Left hindlimb (tissue), 1 donor: ENCODE measurements at places on chromosomes 5 and 9.

- DNase-seq: no peak
These were observed 5.8 kb downstream of the TYRP1 start for GRCh38 chr9:12698986-12699385.

GRCh38 chr5:81838307-81838906 lies 87.5 kb upstream of the SSBP2 start:
- no peak for DNase-seq

DNA sequence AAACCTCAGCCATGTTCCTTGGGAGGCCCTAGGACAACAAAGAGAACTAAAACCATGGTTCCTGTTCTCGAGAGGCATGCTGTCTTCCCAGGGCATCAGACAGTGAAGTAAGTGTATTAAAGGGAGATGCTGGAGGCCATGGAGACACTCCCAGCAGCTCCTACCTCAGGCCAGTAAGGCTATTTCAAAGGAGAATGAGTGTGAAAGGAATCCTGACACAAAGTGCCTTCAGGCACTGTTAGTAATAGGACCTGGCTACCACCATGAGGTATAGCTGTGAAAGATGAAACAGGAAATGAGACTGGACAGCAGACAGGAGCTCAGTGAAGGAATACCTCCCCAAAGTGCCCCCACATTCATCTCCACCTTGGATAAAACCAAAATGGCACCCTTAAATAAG lies 71.0 kb downstream of the FANCC start:
- DNase-seq: no peak

DNA sequence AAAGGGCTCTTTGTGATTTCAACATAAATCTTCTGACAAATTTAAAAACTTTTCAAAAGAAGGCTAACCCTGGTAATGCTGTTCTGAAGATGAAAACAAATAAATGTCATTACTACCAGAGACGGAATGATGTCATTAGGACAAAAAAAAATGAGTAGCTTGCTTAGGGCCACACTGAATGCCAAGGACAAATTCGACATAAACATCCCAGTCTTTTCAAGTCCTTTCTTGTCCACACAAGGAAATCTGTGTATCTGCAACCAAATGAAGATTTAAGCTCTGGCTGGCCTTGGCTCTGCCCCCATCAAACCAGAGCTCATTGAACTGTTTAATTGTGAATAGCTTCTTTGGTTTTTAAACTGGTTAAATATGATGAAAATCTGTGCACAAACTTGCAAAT lies 592.7 kb downstream of the TLE1 start:
- no peak for DNase-seq

DNA sequence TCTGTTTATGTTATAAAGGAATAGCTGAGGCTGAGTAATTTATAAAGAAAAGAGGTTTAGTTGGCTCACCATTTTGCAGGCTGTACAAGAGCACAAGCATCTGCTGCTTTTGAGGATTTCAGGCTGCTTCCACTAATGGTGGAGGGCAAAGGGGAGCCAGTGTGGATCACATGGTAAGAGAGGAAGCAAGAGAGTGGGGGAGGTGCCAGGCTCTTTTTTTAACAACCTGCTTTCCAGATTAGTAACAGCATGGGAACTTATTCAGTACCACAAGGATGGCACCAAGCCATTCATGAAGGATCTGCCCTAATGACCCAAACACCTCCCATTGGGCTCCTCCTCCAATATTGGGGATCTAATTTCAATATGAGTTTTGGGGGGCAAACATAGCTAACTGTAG lies 40.4 kb downstream of the CCL28 start:
- DNase-seq: no peak

- DNase-seq: no peak
These were observed 87.2 kb downstream of the PGM5 start for GRCh38 chr9:68443624-68444023.

DNA sequence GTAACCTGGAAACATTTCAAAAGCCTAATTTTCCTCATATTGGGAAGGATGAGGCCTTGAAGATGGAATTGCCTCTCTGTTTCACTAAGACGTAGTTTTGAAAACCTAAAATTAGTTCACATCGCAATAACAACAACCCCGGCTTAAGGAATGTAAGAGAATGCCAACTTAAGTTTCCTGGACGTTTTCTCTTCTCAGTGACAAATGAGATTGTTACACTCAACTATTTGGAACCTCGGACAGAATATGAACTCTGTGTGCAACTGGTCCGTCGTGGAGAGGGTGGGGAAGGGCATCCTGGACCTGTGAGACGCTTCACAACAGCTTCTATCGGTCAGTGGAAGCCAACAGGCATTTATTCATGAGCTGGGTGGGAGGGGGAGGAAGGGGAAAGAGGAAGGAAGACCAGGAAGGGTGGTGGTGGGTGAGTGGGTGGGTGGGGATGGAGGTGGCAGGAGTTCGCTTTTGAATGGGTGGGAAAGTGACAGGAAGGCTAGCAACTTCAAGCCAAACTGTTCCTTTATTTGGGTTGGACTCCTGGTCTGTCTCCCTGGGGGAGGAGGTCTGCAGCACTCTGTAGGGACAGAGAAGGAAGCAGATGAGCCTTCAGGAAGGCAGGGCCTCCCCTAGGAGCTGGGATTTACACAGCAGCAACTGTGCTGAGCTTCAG lies 83.4 kb downstream of the TEK start:
- no peak for DNase-seq

- no peak for DNase-seq
These were observed 68.5 kb upstream of the SLC25A51 start for GRCh38 chr9:37972351-37972848.

GRCh38 chr5:6786786-6787495 lies 73.7 kb downstream of the TENT4A start:
- DNase-seq: no peak

- no peak for DNase-seq
These were observed 2.4 kb downstream of the ZNF483 start for GRCh38 chr9:111527347-111527746.

- no peak for DNase-seq
These were observed 152.2 kb downstream of the FGF18 start for GRCh38 chr5:171571663-171572062.

- no peak for DNase-seq
These were observed 55.5 kb upstream of the FUBP3 start for GRCh38 chr9:130523921-130524320.

DNA sequence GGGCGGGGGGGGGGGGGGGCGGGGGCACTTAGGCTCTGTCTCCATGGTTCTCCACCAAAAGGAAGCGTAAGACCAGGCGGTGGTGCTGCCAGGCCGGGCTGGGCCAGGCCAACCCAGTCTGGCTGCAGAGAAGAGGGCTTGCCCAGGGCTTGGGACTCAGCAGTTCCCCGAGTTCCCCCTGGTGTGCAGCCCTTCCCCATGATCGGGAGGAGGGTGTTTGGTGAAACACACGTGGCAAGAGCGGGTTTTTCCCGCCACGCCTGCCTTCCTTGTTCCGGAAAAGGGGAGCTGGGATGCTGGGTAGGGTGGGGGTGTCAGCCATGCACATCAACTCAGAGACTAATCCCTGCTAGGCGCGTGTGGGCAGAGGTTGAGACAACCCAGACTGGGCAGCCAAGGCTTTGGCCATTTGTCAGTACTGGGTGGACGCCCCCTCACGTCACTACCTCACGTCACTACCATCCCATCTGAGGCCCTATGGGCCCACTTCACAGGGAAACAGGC lies 32.9 kb downstream of the PRRX2 start:
- DNase-seq: peak; percentile 58

GRCh38 chr9:126388964-126389708 lies 62.5 kb downstream of the MVB12B start:
- no peak for DNase-seq

- no peak for DNase-seq
These were observed 4.5 kb upstream of the HNRNPAB start for GRCh38 chr5:178199581-178200434.

DNA sequence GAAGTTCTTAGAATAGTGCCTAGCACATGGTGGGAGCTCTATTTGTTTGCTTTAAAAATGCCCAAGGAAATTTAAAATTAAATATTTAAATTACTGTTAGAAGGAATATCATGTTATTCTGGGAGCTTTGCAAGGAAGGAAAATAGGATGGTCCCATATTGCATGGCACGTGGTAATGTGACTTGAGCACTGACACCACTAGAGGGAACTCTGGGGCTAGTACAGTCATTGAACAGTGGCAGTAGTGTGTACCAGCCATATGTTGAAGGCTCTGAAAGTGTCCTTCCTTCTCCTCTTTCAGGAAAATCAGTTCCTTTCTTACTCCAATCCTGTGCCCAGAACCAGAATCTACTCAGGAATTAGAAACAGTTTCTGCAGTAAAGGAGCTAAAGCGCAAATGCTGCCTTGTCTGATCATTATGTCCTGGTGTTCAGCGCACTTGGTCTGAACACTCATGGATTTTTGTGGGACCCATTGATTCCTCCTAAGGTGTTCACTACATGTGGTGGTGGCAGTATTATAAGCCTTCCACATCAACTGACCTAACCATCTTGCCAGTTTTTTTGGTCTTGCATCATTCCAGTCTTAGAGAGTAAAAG lies 54.1 kb downstream of the GDA start:
- DNase-seq: no peak

- no peak for DNase-seq
These were observed 27.3 kb downstream of the RXRA start for GRCh38 chr9:134353539-134353938.
